ENCODE measurements at places on chromosomes 11 and 22. TPM values are rescaled to one million over a fixed set of nuclear protein-coding genes. Genes with fewer than 3 reads are reported as not detected.
A peak's percentile ranks its signal among the peaks of the same experiment; 100 is the strongest.

- no peaks in the 10 kb centered on the region for H3K36me3 ChIP-seq
- H3K4me3 ChIP-seq = no peak overlapping the region
- no peak overlapping the region for H3K27ac ChIP-seq
- peaks cover 4% of the 10 kb centered on the region for H3K27me3 ChIP-seq
- no peak for DNase-seq
Observed at GRCh38 chr11:11746449-11746848, 95.3 kb upstream of the USP47 start.

DNA sequence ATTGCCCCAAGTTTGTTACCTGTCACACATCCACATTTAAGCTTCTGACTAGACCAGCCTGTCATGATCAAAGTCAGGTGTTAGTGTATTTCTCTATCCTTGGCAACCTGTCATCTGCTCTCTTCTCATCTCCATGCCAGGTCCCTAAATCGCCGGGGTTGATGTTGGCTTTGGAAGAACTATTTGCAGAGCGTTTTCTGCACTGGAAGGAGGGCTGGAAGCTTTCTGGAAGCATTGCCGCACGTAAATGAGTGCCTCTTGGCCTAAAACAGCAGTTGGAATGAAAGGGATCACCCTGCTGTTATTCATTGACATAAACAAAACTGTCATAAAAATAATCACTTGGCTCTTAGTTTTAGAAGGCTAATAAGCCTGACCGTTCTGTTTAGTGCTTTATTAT lies 1.4 kb downstream of the TTC12 start:
- peak; percentile 11 for DNase-seq
- H3K27me3 ChIP-seq = no peaks in the 10 kb centered on the region
- peaks cover 11% of the 10 kb centered on the region for H3K4me1 ChIP-seq
- no peak overlapping the region for H3K27ac ChIP-seq
- peaks cover 12% of the 10 kb centered on the region for H3K36me3 ChIP-seq
- no peak overlapping the region for H3K4me3 ChIP-seq

DNA sequence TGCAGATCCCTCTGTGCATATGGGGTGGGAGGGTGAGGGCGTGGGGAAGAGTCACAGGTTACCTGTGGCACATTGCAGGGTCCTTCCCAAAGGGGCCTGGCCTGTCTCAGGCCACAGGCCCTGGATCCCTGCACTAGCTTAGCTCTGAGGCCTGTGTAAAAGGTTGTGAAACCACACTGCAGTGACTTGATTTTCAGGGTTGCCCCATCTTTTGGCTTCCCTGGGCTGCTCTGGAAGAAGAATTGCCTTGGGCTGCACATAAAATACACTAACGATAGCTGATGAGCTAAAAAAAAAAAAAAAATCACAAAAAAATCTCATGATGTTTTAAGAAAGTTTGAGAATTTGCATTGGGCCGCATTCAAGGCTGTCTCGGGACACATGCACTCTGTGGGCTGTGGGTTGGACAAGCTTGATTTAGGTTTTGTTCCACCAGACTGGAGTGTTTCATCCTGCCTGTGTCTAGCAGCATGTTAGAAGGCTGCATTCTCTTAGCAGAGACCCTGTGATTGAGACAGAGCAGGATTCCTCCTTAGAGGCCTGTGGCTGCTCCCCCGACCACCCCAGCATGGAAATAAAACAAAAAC lies 35.9 kb upstream of the TREH start:
- no peak overlapping the region for H3K4me3 ChIP-seq
- H3K4me1 ChIP-seq = no peaks in the 10 kb centered on the region
- DNase-seq = no peak
- no peak overlapping the region for H3K27ac ChIP-seq

DNA sequence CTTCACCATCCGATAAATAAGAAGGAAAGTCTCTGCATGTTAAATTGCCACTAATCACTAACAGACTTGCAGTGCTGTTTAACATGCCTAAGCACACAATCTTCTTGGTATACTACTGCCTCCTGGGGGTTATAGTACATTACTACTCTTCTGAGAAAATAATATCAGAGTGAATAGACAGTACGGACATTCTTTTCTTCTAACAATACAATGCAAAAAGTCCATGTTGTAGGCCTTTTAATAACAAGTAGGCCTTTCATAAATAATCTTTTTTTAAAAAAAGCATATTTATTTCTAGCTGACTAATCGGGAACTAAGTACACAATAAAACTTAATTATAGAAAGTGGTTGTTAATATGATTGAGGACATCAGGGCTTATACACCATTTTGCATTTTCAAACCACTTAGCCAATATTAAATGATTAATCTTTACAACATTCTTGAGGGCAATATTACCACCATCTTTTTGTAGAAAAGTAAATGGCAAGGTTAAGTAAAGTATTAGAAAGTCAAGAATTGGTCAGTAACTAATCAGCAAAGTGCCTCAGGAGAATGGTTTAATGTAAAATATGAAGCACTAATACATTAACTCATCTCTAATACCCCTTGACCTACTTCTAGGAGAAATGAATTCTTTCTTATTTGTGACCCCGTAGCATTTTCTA lies 84.7 kb downstream of the TTC28 start:
- H3K27ac ChIP-seq = no peak overlapping the region
- no peaks in the 10 kb centered on the region for H3K36me3 ChIP-seq
- no peaks in the 10 kb centered on the region for H3K4me1 ChIP-seq
- DNase-seq = peak; percentile 89
- H3K27me3 ChIP-seq = no peaks in the 10 kb centered on the region

GRCh38 chr11:112294688-112295340 lies 34.2 kb upstream of the PLET1 start:
- DNase-seq = no peak
- no peaks in the 10 kb centered on the region for H3K36me3 ChIP-seq
- H3K4me1 ChIP-seq = peaks cover 6% of the 10 kb centered on the region
- no peak overlapping the region for H3K4me3 ChIP-seq
- H3K27me3 ChIP-seq = no peaks in the 10 kb centered on the region

DNA sequence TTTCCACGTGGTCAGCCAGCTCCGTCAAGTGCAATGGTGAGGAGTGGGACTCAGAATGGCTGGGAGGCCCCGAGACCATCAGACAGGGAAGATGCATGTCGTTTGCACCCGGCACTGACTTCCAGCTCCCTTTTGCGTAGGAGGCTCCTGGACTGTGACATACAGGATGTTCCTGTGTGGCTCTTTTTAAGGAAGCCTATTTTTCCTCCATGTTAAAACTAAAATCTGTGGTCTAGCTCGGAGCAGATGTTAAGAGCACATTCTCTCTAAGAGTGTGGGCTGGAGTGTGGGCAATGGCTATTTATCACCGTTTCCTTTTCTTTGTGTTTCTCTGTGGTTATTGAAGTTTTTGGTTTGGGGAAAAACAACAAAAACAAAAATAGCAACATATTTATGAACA lies 40.9 kb upstream of the AMPD3 start:
- H3K4me1 ChIP-seq = peaks cover 8% of the 10 kb centered on the region
- peak overlapping the region; percentile 31 for H3K27ac ChIP-seq
- no peaks in the 10 kb centered on the region for H3K36me3 ChIP-seq
- no peaks in the 10 kb centered on the region for H3K27me3 ChIP-seq
- peak; percentile 73 for DNase-seq

DNA sequence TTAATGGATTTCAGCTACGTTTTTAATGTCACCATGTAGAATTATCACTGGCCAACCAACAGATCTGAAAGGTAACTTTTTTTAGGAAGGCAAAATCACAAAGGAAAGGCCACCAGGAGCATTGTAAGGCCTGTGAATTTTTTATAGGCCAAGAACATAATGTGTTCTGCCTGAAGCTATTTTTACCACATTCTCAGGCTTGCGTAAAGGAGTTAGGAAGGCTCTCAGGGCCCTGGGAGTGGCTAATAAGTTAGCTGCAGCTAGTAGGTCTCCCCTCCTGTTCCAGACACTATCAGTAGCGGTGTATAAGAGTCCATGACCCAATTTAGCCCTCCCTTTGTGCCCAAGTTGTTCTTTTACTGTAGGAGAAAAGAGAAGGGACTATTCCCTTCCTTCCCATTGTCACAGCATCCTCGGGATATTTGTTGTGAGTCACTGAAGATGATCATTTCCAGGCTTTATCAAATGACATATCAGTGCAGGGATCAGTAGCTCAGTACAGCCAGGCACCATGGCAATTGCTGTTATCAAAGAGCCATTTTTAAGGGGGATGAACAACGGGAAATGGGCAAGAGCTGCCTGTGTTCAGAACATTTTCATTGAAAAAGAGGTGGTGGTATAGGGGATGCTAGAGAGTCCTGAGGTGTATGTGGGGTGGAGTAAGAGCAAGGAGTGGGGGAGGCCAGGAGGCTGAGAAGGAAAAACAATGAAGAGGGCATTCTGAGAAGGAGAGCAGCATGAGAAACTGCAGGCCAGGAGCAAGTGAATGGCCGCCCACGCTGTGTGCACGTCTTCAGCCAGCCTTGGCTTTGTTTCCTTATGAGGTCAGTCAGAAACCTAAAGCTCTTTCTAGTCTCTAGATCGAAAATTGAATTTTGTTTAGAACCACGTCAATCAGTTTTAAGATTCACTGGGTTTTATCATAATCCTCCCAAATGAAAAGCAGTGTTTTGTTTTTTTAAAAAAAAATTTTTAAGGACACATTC lies 940.3 kb downstream of the NTM start:
- no peak overlapping the region for H3K27ac ChIP-seq
- no peaks in the 10 kb centered on the region for H3K36me3 ChIP-seq
- no peak overlapping the region for H3K4me3 ChIP-seq
- no peaks in the 10 kb centered on the region for H3K27me3 ChIP-seq
- no peak for DNase-seq
- H3K4me1 ChIP-seq = no peaks in the 10 kb centered on the region

DNA sequence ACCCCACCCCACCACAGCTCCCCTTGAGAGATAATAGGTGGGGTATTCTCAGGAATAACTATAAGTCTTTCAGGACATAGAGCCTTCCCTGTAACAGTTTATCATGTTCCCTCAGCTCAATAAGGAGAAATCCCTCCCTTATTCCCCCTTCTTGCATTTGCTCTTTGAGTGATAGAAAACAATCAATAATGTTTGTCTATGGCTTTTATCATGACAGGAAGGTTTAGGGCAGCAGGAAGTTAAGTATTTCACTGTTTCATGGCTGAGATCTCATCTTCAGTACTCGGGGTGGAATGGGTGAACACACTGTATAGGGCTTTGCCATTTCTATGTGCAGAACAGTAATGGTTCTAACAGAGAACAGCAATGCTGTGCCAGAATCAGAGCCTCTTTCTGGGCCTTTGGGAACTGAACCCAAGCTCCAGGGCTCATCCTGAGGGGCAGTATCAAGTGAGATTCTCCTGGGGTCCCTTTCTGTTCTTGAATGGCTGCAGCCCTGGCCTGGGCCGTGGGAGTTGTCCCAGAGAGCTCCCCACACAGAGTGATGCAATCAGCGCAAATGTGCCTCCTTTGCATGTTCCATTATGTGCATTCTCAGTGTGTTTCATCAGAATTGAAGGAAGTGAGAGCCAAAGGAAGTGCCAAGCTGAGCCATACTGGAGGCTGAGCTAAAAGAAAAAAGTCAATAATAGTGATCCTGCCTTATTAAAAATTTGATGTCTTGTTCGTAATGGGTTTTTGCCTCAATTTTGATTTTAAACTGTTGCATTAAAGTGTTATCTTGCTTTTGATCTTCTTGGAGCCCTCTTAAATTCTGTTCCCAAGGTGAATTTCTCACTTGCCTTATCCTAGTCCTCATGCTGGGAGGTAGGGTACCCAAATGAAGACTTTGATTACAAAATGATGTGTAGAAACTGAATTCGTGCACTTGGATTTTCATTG lies 2.9 kb upstream of the CYP2R1 start:
- H3K27me3 ChIP-seq = no peaks in the 10 kb centered on the region
- H3K4me1 ChIP-seq = peaks cover 12% of the 10 kb centered on the region
- no peaks in the 10 kb centered on the region for H3K36me3 ChIP-seq
- peak; percentile 71 for DNase-seq

DNA sequence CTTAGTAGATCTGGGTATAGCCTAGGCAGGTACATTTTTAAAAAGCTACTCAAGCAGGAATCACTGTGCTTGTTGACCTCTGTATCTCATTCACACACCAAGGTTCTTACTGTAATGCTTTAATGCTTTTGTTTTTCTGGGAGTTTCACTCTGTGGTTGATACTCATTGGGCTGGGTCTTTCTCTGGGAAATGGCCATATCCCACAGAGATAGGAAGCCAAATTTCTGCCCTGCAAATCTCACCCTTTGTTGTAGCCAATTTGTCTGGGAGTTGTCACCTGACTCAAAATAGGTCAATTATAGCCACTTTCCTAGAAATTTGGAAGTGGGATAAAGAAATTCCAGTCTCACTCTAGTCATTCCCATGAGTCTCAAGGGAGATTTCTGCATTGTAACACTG lies 195.8 kb upstream of the BDNF start:
- no peak for DNase-seq
- no peaks in the 10 kb centered on the region for H3K27me3 ChIP-seq
- H3K4me1 ChIP-seq = no peaks in the 10 kb centered on the region
- no peak overlapping the region for H3K27ac ChIP-seq
- no peak overlapping the region for H3K4me3 ChIP-seq

GRCh38 chr11:9600644-9601036 lies 27.2 kb downstream of the WEE1 start:
- peak; percentile 24 for DNase-seq
- no peaks in the 10 kb centered on the region for H3K27me3 ChIP-seq
- H3K27ac ChIP-seq = peak overlapping the region; percentile 88
- peaks cover 16% of the 10 kb centered on the region for H3K4me1 ChIP-seq
- no peak overlapping the region for H3K4me3 ChIP-seq

ALDH3B1 gene
- total RNA-seq = 5.4 TPM

KCTD14 gene
- 0.89 TPM for total RNA-seq

OR52R1 gene
- not detected for total RNA-seq

UBQLNL gene
- 0.18 TPM for total RNA-seq
